ENCODE measurements at places on chromosomes 6 and 20. TPM values are rescaled to one million over a fixed set of nuclear protein-coding genes. Genes with fewer than 3 reads are reported as not detected.

DNA sequence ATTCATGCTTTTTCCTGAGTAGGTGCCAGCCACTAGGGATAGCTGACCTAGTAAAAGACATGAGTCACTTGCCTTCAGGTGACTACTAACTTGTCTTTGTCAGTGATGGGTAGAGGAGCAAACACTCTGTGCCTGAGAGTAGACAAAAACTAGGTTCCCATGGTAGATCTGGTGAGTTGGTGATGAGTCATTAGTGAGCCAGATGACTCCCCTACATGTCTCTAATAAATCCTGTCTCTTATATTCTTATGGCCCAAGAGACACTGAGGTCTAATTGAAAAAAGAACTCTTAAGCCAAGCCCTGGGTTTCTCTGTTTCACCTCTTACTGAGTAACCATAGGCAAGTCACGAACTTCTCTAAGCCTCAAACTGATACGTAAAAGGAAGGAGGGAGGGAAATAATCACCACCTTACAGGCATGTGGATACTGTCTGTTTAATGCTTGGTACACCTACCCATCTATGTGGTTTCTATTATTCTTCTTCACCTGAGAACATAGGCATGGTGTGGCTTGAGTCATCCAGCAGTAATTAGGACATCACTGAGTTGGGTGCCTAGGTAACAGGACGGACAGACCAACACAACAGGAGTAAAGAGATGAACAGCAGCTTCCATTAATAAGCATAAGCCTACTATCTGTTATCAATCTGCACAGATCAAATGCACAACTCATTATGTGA lies 20.3 kb downstream of the TTPAL start:
- DNase-seq = no peak

DNA sequence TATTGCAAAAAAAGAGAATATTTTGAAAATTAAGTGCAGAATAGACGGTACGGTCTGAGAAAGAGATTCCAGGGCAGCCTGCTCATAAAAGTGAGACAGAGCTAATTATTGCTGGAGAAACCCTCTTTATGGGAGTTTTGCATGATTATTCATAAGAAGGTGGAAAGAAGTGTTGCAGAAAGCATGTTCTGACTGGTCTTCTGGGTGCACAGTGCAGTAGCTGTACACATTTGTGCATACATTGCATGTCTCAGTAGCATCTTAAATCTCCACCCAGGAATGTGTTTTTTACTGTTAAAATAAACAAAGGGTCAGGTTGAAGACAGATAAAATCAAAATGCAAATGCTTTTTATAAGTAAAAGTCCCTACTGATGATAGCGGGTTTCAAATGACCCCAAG lies 1813.6 kb upstream of the DEFB115 start:
- no peak for DNase-seq

DNA sequence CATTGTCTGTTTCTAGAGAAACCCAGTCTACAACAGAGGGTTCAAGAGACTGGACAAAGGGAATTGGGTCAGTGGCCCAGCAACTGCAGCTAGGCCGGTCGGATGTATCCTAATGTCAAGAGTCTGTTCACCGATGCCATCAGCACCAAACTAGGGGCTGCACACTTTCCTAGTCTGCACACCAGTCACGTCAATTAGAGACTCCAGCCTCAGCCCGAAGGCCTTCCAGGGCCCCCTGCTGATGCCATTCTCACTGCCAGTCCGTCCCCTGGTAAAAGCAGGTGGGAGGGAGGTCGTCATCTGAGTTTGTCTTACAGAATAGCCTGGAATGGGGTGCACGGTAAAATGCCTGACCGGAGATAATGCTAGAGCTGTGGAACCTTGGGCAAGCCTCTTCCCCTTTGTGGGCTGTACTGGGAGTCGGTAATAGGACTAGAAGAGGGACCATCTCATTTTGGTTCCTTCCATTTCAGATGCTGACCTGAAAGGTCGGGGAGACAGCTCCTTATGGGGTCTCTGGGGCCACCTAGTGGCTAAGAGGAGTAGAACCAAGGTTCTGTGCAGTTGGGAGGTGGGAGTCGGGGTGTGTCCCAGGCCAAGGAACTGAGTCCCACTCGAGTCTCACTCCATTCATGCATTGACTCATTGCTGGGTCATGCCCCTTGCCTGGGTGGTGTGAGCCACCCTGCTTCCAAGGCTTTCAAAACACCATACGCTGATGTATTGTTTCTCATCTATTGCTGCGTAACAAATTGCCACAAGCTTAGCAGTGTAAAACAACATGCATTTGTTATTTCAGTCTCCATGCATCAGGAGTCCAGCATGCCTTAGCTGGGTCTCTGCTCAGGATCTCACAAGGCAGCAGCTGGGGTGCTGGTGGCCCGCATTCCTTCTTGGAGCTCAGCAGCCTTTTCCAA lies 5.1 kb downstream of the SOX12 start:
- peak; percentile 64 for DNase-seq

DNA sequence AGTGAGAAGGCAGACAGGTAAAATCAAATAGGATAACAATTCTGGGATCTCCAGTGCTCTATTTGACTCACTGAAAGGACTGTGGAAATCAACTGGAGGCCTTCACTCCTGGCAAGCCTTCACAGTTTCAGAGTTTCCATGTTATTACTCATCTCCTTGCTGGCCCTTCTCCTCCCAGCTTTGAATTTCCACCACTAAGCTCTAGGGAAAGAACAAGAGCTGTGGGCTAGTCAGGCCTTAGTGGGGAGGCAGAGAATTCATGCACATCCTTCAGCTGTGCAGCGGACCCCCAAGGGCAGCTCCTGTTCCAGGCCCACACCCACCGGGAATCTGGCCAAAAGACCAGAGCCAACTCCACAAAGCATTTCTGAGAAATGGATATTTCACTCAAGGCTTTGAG lies 26.0 kb downstream of the MYLIP start:
- peak; percentile 73 for DNase-seq

DNA sequence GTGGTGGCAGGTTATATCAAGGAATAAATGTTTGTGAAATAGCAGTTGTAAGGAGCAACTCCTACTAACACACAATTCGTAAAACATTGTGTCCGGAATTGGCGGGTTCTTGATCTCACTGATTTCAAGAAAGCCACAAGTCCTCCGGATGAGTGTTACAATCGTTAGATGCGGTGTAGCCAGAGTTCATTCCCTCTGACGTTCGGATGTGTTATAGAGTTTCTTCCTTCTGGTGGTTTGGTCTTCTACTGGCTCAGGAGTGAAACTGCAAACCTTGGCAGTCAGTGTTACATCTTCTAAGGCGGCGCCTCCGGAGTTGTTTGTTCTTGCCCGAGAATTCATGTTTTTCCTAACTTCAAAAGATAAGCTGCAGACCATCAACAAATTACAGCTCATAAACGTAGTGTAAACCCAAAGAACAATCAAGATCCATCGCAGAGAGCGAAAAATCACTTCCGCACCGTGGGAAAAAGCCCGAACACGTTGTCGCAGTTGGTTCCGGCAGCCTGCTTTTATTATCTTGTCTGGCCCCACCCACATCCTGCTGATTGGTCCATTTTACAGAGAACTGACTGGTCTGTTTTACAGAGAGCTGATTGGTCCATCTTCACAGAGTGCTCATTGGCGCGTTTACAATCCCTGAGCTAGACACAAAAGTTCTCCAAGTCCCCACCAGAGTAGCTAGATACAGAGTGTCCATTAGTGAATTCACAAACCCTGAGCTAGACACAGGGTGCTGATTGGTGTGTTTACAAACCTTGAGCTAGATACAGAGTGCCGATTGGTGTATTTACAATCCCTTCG lies 58.2 kb downstream of the TRIM27 start:
- DNase-seq = no peak

GRCh38 chr6:97468981-97469380 lies 186.0 kb upstream of the MMS22L start:
- DNase-seq = no peak

GRCh38 chr6:21885532-21886114 lies 292.1 kb downstream of the SOX4 start:
- no peak for DNase-seq

DNA sequence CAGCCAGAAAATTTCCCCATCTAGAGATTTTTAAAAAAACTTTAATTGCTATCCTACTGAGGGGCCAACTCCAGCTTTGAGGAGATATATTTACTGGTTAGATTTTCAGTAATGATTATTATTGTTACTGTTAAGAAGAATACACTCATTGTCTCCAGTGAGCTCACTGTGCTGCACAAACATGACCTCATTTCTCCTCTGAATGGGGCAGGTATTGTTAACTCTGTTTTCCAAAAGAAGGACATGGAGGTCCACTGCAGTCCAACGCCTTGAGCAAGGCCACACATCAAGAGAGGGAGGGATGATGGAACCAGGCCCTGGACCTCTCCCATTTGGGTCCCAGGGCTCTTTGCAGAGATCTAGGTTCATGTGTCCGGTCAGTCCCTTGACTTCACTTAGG lies 13.9 kb upstream of the SCUBE3 start:
- DNase-seq = no peak

DNA sequence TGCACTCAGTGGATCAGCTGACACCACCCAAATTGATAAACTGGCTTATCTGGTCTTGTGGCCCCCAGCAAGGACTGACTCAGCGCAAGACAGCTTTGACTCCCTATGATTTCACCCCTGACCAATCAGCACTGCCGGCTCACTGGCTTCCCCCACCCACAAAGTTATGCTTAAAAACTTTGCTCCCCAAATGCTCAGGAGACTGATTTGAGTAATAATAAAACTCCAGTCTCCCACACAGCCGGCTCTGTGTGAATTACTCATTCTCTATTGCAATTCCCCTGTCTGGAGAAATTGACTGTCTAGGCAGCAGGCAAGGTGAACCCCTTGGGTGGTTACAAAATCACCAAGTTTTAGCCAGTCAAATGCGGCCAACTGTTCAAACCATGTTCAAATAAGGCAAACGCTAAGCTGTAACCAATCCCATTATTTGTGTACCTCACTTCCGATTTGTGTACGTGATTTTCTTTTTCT lies 32.5 kb downstream of the SLC22A2 start:
- DNase-seq = no peak

DNA sequence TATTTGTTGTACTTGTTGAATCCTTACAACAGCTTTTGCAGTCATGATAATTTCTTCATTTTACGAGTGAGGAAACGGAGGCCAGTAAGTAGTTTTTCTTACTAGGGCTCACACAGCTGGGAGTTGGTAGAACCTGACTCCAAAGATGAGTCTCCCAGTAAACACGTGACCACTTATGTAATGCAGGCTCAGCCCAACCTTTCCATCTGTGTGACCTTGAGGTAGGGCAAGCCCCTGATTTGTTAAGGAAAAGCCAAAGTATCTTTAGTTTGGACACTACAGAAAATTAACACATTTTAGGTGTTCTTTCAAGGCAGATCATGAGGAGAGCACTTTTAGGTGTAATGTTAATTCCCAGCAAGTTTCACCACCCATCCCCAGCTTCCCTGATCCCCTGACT lies 111.3 kb downstream of the LRRC1 start:
- no peak for DNase-seq

DNA sequence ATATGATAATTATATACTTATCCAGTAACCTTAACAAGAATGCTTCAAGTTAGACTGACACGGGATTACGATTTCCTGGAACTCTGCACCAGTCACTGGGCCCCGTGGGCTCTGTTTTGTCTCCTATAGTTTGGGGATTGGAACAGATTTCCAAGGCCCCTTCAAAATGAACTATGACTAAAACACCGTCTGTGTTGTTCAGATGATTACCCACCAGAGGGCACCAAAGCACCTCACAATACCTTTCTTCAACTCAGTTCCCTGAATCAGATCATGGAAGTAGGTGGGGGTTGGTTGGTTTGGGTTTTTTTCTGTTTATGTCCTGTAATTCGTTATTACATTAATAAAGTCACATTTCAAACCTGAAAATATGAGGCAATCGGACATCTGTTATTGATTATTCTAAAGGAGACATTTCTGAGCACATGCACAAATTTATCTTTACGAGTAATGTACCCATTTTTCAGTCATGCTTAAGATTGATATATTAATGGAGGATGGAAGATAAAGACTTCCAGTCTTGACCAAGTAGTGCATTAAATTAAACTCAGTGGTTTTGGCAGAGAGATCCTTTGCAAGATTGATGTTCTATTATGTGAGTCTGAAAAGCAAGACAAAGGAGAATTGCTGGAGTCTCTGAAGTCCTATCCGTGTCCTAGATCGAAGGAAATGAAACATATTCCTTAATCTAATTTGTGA lies 112.0 kb upstream of the COL21A1 start:
- DNase-seq = peak; percentile 60

- DNase-seq = no peak
Measured at GRCh38 chr6:152472325-152472724, 164.8 kb downstream of the SYNE1 start.

DNA sequence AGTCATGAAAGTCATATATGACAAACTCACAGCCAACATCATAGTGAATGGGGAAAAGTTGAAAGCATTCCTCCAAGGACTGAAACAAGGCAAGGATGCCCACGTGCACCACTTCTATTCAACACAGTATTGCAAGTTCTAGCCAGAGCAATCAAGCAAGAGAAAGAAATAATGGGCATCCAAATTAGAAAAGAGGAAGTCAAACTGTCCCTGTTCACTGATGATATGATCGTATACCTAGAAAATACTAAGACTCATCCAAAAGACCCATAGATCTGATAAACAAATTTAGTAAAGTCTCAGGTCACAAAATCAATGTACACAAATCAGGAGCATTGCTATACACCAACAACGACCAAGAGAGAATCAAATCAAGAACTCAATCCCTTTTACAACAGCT lies 41.2 kb downstream of the RPP21 start:
- DNase-seq = no peak

GRCh38 chr6:64987066-64987465 lies 720.0 kb downstream of the EYS start:
- no peak for DNase-seq

GRCh38 chr6:47759364-47759763 lies 22.5 kb upstream of the OPN5 start:
- DNase-seq = no peak

DNA sequence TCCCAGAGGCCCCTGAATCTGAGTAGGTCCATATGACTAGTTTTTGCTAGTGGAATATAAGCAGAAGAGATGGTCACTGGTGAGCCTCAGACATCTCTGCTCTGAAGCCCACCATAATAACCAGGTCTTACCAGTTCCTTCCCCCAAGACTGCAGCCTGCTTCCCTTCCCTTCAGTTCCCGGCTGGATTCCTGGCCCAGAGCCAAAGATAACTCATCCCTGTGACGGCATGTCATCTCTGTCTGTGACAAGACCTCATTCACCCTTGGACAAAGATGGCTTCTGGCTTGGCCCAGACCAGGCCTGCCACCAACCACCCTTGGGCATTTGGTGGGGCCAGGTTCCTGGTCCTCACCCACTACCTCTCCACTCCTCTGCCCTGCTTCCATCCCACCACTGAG lies 145.5 kb upstream of the TOP1 start:
- DNase-seq = no peak

GRCh38 chr20:51700809-51701285 lies 67.3 kb downstream of the ATP9A start:
- no peak for DNase-seq

GRCh38 chr6:30149234-30149633 lies 11.8 kb downstream of the TRIM10 start:
- DNase-seq = no peak

- DNase-seq = no peak
Measured at GRCh38 chr6:145051661-145052060, 683.7 kb downstream of the EPM2A start.

Gene DPPA5
- not detected for polyA plus RNA-seq

Gene PAK5
- 2.4 TPM for polyA plus RNA-seq

Gene ZNF311
- polyA plus RNA-seq = 2.6 TPM

Gene ROS1
- polyA plus RNA-seq = not detected

Gene ASIP
- polyA plus RNA-seq = 15.1 TPM

Gene CDH22
- 2.3 TPM for polyA plus RNA-seq

Gene TGM3
- 0.56 TPM for polyA plus RNA-seq

Gene UBD
- 0.99 TPM for polyA plus RNA-seq

Gene OR2J3
- not detected for polyA plus RNA-seq

Gene CAGE1
- polyA plus RNA-seq = not detected

Gene E2F3
- polyA plus RNA-seq = 6.6 TPM

Gene SIRPD
- polyA plus RNA-seq = not detected

Gene OXT
- polyA plus RNA-seq = 20.5 TPM

Gene CASS4
- polyA plus RNA-seq = 0.73 TPM

Gene LPA
- polyA plus RNA-seq = 0.10 TPM

All from adrenal gland (tissue), 19 donors.